CD4-positive, alpha-beta T cell (primary cell): ENCODE measurements at places on chromosomes 2 and 18.

DNA sequence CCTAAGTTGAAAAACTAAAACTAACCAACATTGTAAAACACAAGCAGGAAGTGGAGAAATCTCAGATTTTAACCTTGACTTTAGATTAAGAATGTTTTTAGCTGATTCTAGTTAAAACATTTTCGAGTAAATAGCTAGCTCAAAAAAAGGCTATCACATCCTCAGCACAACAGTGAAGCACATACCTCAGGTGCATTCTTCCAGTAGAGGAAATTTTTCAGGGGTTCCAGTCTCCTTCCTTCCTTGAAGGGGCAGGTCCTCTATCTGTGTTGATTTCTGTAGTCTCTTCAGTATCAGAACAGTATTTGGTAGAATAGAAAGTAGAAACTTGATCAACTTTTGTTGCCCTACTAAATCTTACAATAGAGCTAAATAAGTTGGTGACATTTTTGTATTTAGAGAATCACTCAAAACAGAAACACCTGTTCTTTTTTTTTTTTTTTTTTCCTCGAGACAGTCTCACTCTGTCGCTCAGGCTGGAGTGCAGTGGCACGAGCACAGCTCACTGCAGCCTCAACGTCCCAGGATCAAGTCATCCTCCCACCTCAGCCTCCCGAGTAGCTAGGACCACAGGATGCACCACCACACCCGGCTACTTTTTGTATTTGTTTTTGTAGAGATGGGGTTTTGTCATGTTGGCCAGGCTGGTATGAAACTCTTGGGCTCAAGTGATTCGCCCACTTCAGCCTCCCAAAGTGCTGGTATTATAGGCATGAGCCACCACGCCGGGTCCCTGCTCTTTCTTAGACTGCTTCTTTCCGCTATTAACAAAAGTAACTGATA lies 6.9 kb upstream of the GPR155 start:
- no peak for DNase-seq

- no peak for DNase-seq
Measured at GRCh38 chr18:48799724-48800315, 150.9 kb downstream of the SMAD7 start.

GRCh38 chr18:5500158-5500939 lies 43.4 kb downstream of the EPB41L3 start:
- DNase-seq: no peak

DNA sequence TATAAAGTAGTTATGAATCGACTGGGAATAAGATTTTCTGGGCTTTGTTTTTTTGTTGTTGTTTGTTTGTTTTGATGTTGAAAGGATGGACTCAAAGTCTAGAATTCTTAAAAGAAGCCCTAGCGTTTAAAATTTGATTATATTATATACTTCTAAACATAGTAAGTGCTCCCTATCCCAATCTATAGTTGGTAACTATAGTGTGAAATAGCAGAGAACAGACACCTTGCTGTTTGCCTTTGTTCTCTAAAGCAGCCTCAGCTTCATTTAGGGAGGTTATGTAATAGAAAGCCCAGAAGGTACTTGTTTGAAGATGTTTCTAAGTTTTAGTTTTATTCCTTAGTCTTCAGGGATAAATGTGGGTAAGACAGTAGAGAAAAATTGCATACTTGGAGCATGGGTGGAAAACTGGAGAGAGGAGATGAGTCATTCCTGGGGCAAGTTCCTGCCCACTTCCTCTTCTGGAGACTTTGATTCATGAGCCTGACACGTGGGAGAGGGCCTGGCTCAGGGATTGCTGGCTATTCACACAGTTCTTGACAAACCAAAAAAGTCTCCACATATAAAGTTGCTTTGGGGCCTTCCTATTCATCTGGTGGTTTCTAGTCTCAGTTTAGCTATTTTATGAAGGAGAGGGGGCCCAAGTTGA lies 131.9 kb downstream of the MYO1B start:
- DNase-seq: no peak
